Neural crest cell (in vitro differentiated cells): ENCODE measurements at places on chromosomes 16 and 17. TPM values are rescaled to one million over a fixed set of nuclear protein-coding genes. Genes with fewer than 3 reads are reported as not detected.

GAS7 gene
- 72.7 and 84.8 TPM in 2 replicates for total RNA-seq

- DNase-seq = no peak
These were observed 1373.3 kb upstream of the GOT2 start for GRCh38 chr16:60107437-60107836.

ITGAL gene
- not detected in 2 replicates for total RNA-seq

- no peak for DNase-seq
These were observed 63.9 kb upstream of the MAF start for GRCh38 chr16:79664407-79664806.

TERF2IP gene
- 47.2 and 50.2 TPM in 2 replicates for total RNA-seq

- no peak for DNase-seq
These were observed 12.5 kb downstream of the EPN2 start for GRCh38 chr17:19249681-19250080.

CA7 gene
- total RNA-seq = not detected in 2 replicates

CLEC18A gene
- 3.1 and 3.8 TPM in 2 replicates for total RNA-seq

GRCh38 chr16:80028581-80029380 is 428.2 kb upstream of the MAF start:
- DNase-seq = no peak
